ENCODE measurements at places on chromosomes 12 and 14.

DNA sequence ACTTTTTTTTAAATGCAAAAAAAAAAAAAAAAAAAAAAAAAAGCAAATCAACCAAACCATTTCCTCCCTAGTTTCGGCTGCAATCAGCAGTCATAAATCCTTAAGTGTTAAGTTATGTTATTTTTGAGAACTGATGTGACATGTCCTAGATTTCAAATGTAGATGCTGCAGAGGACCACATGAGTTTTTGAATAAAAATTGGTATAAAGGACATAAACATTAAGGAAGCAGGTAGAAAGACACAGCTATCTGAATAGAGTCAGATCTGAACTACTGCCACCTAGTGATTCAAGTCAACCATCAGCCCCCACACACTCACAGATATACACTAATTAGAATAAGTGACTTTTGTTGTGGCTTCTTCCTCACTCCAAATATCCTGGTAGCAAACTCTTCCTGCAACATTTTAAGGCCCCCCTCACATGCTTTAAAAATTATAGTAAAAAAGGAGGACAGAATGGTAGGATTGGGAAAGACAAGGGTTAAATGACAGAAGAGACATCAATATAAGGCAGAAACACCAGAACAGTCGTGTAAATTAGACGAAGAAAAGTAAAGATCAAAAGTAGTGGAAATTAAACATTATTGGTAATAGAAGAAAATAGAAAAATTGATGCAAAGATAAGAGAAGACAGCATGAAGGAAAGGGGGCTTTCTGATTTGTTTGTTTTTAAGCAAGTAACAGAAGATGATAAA, 394.5 kb upstream of the ATP2B1 start:
- no peak for DNase-seq

DNA sequence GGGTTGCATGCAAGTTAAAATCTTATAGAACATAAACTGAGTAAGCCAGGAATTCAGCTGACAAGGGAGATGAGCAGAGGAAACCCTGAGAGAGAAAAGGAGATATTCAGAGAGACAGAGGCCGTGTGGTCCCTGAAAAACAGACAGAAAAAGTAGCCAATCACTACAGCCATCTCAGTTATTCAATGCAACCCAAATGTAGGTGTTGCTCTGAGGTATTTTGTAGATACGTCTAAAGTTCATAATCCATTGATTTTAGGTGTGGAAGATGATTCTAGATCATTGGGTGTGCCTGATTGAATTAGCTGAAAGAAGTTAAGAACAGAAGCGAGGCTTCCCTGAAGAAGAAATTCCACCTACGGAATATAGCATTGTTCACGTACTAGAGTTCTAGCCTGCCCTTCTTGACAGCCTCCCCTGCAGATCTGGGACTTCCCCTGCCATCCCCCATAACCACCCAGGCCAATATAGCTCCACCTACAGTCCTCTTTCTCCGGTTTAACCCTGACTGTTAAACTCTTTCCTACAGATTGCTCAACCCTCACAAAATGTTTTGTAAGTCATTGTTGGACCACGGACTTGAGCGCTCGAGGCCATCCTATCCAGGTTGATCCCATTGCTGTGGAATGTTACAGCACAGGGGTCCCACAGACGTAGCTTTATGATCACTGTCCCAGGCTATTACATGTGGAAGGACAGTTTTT, 21.7 kb downstream of the AICDA start:
- no peak for DNase-seq

- DNase-seq: no peak
Measured at GRCh38 chr12:120982659-120983058, 4.3 kb downstream of the HNF1A start.

DNA sequence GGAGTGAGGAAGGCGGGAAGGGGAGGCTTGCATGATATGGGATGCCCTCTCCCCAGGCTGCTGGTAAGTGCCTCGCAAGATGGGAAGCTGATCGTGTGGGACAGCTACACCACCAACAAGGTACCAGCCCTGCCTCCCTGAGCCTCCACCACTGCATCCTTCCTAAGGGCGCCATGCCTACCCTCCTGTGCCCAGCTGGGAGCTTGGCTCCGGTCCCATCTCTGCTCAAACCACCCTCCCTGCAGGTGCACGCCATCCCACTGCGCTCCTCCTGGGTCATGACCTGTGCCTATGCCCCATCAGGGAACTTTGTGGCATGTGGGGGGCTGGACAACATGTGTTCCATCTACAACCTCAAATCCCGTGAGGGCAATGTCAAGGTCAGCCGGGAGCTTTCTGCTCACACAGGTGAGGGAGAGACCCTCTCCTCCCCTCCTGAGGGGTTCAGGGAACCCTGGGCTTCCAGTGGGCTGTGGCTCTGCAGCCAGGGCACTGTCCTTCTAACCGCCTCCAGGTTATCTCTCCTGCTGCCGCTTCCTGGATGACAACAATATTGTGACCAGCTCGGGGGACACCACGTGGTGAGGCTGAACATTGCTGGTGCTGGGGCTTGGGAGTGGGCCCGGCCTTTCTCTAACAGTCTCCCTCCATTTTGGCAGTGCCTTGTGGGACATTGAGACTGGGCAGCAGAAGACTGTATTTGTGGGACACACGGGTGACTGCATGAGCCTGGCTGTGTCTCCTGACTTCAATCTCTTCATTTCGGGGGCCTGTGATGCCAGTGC, 2.6 kb downstream of the GNB3 start:
- DNase-seq: no peak

- DNase-seq: no peak
Measured at GRCh38 chr12:22653075-22653474, 28.1 kb downstream of the ETNK1 start.

- DNase-seq: no peak
Measured at GRCh38 chr12:127636882-127637281, 630.1 kb upstream of the TMEM132C start.

- no peak for DNase-seq
Measured at GRCh38 chr12:112967858-112968257, 10.5 kb upstream of the OAS2 start.

- DNase-seq: no peak
Measured at GRCh38 chr12:53383258-53383657, 3.3 kb downstream of the SP1 start.

DNA sequence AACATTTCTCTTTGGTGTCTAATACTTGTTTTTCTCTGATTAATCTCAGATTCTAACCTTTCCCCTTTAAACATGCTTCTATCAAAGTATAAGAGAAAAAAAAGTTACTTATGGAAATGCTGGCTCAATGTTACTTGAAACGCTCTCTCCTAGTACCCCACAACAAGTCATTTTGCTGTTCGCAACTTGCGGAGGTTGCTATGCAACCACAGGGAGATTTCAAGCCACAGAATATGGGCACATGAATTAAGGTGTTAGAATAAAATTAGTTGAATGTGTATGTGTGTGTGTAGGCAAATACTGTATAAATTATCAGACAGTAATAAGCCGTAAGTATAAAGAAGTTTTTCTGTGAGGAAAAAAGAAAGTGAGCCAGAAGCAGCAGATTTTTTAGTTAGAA, 80.6 kb downstream of the CCDC59 start:
- no peak for DNase-seq

GRCh38 chr14:64438181-64438841, 27.0 kb upstream of the AKAP5 start:
- DNase-seq: no peak

GRCh38 chr12:86484473-86484872, 228.3 kb upstream of the MGAT4C start:
- DNase-seq: no peak

DNA sequence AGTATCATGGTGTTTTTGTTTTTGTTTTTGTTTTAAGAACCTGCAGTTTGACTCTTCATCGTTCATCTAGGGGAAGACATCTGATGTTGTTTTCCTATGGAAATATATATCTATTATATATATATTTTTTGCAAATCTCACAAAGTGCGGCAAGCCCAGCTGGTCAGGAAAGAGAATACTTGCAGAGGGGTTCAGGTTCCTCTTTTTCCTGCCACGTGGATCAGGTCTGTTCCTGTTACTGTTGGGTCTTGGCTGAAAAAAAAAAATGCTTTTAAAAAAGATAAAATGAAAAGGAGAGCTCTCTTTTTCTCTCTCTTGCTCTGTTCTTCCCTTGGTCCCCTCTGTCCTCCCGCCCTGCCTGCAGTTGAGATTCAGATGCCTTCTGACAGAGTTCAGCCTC, 179.4 kb upstream of the BCL2L14 start:
- DNase-seq: no peak

GRCh38 chr12:127678945-127679344, 588.0 kb upstream of the TMEM132C start:
- no peak for DNase-seq

DNA sequence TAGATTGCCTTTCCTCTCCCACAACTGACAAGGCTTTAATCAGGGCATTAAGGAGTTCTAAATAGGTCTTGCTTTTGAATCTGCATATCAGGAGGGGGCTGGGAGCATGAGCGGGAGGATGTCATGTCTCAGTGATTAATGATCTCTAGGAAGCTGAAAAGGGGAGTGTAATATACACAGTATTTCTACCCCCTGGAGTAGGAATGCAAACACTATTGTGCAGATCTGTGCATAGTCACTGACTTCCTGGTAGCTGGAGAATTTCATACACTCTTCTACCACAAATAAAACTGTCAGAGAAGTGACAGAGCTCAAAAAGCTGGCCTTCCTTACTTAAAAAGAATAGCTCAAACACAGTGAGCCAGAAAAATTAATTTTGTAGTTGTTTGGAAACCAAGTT, 65.8 kb downstream of the RIC8B start:
- DNase-seq: no peak

- no peak for DNase-seq
Measured at GRCh38 chr12:61272441-61272840, 987.8 kb upstream of the USP15 start.

GRCh38 chr14:63524537-63525155, 18.5 kb downstream of the PPP2R5E start:
- DNase-seq: no peak

GRCh38 chr12:67937822-67938221, 51.4 kb upstream of the IFNG-AS1 start:
- DNase-seq: no peak

GRCh38 chr14:85276979-85277228, 253.0 kb upstream of the FLRT2 start:
- DNase-seq: no peak

DNA sequence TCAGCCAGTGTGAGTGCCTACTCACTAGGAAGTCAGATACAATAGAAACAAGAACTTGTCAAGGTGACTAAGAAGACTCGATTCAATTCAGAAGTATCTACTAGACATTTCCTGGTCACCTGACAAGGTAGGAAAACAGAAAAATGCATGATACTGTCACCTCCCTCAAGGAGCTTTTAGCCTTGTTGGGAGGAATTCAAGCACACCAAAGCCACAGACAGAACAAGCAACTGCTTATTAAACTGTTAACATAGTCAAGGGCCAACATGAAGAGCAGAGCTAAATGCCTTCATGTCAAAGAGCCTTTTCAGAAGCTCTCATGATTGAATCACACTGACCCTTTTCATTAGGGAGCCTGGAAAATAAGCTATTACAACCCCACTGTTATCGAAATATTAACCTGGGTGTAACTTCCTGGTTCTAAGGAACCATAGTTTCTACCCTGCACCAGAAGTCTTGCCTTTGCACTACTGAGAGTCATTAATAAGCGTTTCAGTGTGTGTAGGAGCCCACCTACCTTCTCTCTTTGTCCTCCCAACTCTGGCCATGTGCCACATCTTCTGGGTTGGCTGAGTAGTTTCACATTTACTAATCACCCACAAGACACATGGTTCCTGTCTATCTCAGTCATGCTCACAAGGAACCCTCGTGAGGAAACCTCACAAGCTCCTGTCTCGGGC, 31.0 kb upstream of the LGALS3 start:
- DNase-seq: peak; percentile 53

DNA sequence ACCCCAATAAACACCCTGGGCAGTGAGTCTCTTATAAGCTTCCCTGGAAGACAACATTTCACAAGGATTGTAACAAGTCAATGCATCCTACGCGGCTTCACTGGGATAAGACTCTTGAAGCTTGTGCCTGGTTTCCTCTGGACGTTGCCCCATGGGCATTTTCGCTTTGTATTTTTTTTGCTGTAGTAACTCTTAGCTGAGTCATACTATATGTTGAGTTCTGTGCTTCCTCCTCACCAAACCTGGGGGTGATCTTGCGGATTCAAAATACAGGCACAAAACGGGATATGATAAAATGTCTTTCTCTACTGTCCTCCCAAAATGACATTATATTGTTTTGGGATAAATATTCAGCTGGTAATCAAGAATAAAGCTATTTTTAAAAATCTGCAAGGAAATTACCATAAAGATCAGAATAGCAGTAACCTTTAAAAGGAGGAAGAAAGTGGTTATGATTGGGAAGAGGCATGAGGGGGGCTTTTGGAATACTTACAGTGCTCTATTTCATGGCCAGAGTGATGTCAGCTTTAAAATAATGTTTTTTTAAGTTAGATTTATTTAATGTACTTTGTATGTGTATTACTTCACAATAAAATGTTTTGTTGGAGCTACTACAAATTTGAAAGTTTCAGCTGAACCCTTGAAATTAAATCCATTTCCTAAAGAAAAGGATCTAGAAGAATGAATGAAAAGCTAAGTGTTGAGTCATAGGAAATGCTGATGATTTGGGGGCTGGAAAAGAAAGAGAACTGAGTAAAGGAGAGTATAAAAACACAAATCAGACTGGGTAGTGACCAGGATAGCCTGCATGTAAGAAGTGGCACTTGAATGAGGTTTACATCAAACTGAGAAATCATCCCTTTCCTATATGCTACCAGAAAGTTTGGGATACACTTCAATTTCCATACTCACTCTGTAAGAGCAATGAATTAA, 14.7 kb downstream of the BTBD7 start:
- no peak for DNase-seq

DNA sequence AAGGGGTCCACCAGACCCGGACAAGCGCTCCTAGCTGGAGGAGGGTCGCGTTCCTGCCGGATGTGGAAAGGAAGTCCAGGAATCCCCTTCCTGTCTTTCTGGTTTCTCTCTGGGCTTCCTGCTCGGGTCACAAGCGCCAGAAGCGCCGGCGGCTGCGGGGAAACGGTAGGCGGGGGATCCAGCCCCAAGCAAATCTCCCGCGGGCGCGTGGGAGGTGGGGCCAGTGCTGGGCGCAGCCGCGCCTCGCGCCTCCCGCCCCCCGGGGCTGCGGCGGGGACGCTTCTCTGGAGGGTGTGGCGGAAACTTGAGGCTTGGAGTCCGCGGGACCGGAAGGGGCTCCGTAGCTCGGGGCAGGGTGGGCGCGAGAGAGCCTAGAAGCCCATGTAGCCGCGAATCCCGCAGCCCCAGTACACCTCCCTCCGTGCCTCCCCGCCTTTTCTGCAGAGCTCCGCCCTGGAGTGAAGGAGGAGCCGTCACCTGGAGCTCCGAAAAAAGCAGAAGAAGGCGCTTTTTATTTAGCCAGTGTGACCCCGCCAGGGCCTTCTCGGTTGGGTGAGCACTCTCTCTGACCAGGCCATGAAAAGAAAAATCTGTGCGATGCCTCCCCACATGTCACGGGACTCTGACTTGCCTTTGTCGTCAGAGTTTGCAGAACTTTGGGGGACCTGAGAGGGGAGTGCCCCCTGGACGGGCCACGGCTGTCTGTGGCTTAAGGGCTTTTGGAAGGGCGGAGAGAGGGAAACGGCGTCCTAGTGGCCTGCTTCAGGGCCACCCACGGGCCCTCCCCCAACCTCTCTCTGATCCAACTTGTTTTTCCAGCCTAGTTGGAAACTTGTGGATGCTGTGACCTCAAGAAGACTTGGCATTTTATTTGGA, 21.4 kb upstream of the CLEC2D start:
- DNase-seq: peak; percentile 97
